D341Med (cell line): ENCODE measurements at places on chromosomes 11 and 22.

DNA sequence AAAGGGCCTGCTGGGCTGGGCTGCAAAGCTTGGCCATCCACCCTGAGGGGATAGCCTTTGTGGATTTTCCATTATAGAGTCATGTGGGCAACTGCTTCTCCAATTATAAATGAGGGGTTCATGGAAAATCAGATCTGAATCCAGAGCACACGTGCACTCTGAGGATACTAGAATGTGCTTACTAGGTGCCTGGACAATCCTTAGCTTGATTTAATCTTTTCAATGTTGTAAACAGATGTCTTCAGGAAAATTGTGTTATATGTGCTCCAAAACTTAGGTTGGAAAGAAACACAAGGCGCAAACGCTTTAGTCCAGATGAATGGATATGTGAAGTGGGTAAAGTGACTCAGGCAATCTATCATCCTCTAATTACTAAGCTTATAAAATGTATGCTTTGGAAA, 92.0 kb downstream of the SLC17A6 start:
- DNase-seq = no peak

DNA sequence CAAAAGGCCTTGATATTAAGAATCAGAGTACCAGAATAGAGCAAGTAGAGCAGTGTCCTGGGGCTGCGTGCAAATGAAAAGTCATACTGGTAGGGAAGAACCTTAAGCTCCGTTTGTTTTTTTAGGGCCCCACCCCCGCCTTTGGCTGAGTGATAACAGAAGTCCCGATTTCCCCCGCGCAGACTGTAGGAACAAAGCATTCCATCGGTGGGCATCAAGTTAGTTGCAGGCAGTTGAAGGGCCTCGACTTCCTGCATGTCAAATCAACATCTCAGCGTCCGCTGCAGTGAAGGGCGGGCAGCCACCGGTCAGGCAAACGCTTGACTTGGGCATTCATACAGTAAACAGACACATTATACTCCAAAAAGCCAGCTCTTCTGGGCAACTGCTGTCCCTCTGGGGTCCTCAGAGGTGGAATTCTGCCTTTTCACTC, 11.7 kb downstream of the LRP4 start:
- no peak for DNase-seq

DNA sequence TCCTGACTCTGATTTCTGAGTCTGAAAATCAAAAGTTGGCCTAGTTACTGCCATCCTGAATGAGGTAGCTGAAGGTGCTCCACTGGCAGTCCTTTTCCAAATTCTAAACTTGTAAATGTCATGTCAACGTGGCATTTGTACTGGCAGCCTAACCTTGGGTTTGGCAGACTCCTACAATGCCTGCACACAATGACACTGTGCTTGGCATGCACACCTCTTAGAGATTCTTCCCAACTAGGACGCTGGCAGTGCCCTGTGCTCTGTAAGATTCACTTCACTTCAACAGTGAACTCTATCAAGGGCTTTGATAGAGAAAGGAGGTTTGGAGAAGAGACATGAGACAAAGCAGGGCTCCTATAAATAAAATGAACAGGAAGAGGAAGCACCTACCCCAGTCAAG, 21.9 kb upstream of the PPP2R1B start:
- DNase-seq = no peak

- no peak for DNase-seq
Observed at GRCh38 chr11:112016765-112017376, 8.3 kb upstream of the DLAT start.

- DNase-seq = no peak
Observed at GRCh38 chr22:22122348-22123117, 122.1 kb upstream of the VPREB1 start.

- no peak for DNase-seq
Observed at GRCh38 chr11:2719831-2720590, 20.2 kb upstream of the KCNQ1OT1 start.

DNA sequence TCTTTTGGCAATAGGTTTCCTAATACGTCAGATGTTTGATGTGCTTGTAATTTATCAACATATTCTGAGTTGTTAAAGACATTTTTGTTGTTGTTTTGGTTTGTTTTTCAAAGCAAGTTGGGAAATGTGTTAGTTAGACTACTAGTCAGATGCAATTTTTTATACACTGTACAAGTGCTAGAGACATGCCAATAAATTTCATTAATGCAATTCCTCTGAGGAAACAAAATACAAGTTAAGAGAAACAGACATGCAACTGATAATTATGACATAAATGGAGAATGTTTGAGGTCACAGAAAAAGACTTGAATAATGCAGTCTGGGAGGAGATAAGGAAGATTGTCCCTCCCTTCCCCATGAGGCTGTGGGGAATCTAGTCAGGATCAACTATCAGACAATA, 5.9 kb downstream of the OR51T1 start:
- DNase-seq = no peak

- no peak for DNase-seq
Observed at GRCh38 chr11:100638648-100639047, 48.4 kb upstream of the ARHGAP42 start.

DNA sequence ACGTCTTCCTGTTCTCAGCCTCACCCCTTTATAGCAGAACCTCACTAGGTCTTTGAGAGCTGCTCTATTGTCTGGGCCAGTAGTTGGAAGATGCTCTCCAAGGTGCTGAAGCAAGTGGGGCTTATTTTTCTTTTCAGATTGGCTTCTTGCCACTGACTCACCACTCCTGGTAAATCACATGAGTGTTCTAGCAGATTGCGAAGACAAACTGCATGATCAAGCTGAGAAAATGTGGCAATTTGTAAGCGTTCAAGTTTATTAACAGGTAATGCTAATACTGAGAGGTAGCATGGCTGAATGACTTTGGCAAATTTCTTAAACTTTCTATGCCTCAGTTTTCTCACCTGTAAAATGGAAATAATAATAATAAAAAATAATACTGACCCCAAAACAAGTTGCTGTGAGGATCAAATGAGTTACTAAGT, 59.2 kb downstream of the CACNG2 start:
- no peak for DNase-seq

DNA sequence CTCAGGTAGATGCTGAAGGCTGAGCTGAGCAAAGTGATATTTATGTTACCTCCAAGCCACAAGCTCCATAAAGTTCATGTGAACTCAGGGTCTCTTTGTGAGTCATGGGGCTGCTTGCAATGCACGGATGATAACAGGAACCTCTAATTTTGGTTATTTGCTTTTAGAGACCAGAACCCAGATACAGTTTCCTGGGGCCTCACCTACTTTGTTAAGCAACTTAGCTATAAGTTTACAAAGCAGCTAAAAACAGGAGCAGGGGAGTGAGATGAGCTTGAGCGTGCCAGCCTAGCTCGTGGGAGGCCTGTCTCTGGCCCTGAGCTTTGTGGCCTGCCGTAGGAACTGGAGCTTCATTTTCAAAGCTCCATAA, 29.2 kb downstream of the SREBF2 start:
- DNase-seq = no peak

GRCh38 chr22:33053323-33053722, 4.9 kb downstream of the SYN3 start:
- no peak for DNase-seq

GRCh38 chr11:44785856-44786607, 59.3 kb downstream of the TSPAN18 start:
- DNase-seq = no peak

DNA sequence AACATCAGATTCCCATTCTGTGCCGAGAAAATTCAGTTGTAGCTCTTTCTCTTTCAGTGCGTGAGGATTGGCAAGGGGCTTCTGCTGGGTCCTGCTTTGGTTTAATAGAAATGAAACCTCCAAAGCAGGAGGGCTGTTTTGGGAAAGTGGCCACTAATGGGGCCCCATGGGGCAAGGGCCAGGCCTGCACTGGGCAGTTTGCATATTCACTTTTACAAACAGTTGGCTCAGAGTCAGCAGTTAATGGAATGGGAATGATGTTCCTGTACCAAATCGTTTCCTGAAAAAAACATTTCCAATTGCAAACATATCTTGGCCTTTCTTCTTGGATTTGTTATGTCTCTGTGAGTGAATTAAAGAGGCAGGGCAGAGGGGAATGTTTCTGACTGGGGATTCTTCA, 92.1 kb downstream of the PARVA start:
- DNase-seq = no peak

DNA sequence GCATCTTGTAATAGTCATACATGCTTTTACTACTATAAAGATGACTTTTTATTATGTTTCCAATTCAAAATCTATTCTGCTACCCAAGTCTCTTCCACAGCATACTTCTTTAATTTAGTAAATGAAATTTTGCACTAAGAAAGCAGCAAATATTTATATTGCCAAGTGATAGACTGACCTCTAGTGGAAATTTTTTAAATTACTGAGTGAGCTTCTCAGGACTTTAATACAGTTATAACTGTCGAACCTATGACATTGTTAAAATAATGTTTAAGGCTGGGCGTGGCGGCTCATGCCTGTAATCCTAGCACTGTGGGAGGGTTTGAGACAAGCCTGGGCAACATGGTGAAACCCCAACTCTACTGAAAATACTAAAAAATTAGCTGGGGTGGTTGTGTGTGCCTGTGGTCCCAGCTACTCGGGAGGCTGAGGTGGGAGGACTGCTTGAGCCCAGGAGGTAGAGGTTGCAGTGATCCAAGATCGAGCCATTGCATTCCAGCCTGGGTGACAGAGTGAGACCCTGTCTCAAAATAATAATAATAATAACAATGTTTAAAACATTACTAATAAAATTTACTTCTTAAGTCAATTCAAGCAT, 27.3 kb downstream of the STK33 start:
- DNase-seq = no peak

- DNase-seq = no peak
Observed at GRCh38 chr22:19238900-19239299, 52.6 kb downstream of the CLTCL1 start.

DNA sequence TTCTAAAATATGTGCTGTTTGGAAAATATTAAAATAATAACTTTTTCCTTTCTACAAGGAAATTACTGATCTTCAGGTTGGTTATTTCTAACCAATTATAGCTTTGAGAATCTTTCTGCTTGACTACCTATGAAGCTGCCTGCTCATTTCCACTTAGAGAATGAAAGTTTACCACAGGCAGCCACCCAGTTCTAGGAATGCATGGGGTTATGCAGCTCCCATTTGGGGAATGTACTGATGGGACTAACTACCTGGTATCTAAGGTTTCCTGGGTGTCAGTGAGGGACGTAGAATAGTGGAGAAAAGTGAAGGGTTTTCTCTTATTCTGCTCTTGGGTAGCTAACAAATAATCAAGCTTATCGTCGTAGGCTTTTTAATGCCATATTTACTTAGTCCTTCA, 73.4 kb downstream of the DEUP1 start:
- no peak for DNase-seq

DNA sequence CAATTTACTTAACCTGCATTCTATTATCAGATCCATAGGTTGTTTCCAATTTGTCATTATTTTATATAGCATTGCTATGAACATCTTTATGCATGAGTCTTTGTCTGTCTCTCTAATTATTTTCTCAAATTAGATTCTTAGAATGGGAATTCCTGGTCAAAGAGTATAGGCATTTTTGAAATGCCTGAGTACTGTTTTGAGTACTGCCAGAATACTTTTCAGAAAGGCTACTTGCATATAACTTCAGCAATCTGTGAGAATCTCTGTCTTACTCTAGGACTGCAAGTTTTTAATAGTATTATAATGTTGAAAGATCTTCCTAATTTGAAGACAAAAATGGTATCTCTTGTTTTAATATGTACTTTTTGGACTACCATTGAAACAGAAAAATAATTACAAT, 56.6 kb downstream of the KCNC1 start:
- no peak for DNase-seq

DNA sequence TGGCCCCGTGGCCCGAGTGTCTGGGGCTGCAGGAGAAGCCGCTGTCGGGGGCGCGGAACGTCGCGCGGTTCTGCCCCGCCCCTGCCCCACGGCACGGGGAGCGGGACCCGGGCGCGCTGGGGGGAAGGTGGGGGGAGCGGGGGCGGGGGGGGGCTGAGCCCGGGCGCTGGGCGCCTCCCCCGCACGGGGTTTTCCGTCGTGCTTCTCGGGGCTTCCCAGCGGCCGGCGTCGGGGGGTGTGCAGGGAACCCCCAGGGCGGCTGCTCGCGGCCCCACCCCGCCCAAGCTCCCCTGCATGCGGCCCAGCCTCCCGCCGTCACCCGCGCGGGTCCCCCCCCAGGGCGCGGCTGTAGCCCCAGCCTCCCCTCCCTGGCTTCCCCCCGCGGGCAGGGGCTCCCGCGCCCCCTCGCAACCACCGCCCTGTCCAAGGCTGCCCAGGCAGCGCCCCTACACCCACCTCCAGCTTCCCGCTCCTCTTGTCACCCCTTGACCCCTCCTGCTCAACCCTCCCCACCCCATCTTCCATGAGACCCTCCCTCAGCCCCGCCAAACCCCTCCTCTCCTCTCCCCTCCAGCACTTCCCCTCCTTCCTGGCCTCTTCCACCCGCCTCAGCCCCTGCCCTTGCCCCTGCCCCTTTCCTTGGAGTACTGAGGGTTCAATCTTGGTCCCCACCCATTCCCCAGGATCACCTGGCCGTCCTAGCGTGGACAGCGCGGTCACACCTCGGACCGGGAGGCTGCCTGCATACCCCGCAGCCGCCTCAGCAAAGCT, 1.7 kb downstream of the IL17REL start:
- peak; percentile 43 for DNase-seq

DNA sequence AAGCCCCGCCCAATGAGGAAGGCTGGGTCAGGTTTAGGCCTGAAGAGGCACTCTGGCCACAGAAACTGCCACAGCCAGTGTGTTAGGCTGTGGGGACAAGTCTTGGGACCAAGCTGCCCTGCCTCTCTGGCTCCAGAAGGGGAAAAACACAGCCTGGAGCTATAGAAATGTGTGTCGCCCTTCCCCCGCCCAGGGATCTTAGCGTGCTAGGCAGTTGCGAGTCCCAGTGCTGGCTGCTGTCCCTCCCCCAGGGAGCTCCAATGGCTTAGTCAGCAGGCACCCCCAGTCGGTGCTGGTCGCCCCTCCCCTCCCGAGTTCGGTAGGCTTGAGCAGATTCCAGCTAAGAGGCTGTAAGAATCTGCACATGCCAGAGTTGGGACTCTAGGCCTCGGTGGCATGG, 99.5 kb upstream of the API5 start:
- DNase-seq = no peak

DNA sequence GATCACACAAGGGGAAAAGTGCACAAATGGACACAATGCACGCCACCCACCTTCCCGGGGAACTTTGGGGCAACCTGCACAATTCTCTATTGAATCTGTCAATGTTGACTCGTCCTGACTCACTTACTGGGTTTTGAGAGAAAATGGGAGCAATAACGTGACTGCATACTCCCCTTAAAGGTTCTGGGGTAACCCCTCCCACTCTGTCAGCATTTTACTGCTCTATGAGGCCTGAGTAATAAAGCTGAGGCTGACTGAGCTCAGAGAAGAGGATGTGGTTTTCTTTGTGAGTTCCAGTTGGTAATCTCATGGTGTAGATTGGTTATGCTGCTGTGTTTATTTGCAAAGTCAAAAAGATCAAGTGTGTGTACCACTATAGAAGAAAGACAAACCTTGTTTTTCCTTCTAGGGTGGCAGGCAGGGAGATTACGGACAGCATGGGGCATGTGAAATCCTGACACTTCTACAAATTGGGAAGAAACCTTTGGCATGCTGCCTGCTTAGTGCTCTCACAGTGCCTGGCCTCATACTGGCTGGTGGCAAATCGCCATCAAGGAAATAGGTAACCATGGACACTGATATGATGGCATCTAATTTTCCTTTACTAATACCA, 16.1 kb upstream of the APOA1 start:
- no peak for DNase-seq

GRCh38 chr11:22444076-22444475, 105.9 kb downstream of the SLC17A6 start:
- no peak for DNase-seq
